ENCODE measurements at places on chromosomes 16 and 17. TPM values are rescaled to one million over a fixed set of nuclear protein-coding genes. Genes with fewer than 3 reads are reported as not detected.

FAM83G gene
- 1.0 TPM for total RNA-seq

XPO6 gene
- total RNA-seq: 85.7 TPM

COTL1 gene
- 31.8 TPM for total RNA-seq

CAMKK1 gene
- total RNA-seq: 5.8 TPM

NLRC3 gene
- 1.2 TPM for total RNA-seq

- no peak for DNase-seq
Observed at GRCh38 chr17:32970281-32970680, 21.4 kb upstream of the SPACA3 start.

DNA sequence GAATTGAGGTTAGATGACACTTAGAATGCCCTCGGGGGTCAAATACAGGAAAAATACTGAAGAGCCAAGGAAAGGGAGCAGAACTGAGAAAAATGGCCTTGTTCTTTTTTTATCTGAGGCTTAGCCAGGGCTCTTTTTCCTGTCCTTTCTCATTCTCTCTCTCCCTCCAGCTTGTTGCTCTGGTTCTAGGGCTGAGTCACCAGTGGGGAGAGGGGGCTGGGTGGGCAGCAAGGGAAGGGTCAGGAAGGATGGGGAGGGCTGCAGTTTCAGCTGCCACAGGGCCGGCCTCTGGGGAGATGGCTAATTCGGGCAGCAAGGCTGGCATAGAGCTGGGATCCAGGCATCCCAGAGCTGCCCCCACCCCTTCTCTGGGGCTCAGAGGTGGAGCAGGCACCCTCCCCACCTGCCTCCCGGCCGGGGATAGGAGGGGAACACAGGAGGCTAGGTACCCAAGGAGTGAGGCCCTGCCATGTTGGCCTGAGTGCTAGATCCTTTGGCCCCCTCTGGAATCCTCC is 3.9 kb downstream of the ITGA3 start:
- no peak for DNase-seq

GRCh38 chr16:67552476-67552875 is 9.8 kb upstream of the CTCF start:
- no peak for DNase-seq

DNA sequence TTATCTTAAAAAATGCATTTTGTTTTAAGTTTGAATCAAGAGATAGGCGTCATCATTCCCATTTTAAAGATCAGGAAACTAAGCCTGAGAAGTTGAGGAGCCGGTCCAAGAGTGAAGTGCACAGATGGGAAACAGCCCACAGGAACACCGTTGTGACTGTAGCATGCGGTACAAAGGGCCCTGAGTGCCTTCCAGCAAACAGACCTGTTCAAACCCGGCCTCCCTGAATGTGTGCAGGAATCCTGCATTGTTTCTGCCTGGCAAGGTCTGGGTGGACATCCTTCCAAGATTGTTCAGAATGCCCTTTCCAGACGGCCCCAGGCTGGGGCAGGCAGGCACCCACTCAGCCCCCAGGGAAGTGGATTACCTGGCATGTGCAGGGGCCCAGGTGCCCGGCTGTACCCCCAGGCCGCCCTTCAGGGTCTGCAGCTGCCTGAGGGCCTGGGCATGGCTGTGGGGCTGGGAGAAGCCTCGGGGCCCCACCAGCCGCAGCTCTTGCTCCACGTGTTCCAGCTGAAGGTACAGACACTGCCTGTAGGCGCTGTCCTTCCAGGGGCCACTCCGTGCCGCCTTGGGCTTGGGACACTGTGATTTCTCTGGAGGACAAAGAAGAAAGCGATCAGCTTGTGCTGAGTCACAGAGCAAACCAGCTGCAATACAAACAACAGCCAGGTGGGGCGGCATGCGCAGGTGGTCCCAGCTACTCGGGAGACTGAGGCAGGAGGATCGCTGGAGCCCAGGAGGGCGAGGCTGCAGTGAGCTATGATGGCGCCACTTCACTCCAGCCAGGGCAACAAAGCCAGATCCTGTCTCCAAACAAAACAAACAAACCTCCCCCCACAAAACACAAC is 45.0 kb upstream of the GCSH start:
- DNase-seq: no peak

DNA sequence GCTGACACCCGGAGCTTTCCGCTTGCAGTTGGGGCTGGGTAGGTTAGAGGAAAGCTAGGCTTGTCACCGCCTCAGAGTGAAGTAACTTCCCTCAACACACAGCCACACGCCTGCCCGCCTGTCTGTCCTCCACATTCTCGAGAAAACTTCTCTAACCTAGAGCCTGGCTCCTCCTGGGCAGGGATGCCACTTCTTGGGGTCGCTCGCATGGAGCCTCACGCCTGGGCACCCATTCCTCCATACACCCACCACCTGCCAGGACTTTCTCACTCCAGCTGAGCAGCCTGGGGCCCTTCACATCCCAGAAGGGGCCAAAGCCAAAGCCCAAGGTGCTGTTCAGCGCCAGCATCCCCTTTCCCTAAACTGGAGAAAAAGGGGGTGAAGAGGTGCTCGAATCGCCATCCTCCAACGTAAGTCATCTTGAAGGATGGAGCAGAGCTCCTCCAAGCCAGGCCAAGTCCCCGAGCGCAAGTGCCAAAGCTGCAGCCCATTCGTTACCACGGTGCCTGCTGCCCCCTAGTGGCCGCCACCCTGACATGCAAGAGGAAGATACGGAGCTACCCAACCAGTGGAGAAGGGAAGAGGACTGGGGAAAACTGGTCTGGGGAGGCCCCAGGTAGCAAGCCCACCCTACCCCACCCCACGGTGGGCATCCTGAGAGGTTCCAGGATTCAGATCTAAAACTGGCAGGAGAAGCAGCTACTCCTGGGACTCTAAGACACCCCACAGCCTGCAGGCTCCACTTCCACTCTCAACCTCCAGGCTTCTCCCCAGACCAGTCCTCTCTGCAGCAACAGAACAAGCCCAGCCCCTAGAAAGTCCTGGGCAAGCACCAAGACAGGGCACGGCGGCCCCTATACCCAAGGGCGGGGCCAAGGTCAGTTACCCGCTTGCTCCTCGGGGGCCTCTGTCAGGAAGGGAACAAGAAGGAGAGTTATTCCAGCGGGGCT is 63.1 kb downstream of the MYO18A start:
- no peak for DNase-seq

DNA sequence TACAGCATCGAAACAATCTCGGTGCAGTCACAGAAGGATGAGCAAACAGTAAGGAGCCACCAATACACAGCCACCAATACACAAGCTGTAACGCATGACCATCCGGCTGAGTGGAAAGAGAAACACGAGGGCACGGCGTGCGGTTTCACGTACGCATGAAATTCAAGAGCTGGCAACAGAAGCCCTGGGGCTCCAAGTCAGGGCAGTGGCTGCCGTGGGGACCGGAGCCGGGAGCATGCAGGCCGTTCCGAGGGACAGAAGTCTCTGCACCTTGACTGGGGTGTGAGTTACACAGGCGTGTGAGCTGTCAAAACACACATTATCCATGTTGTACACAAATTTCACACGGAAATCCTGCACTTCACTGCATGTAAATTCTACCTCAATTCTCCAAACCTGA is 50.6 kb upstream of the METRNL start:
- no peak for DNase-seq

DNA sequence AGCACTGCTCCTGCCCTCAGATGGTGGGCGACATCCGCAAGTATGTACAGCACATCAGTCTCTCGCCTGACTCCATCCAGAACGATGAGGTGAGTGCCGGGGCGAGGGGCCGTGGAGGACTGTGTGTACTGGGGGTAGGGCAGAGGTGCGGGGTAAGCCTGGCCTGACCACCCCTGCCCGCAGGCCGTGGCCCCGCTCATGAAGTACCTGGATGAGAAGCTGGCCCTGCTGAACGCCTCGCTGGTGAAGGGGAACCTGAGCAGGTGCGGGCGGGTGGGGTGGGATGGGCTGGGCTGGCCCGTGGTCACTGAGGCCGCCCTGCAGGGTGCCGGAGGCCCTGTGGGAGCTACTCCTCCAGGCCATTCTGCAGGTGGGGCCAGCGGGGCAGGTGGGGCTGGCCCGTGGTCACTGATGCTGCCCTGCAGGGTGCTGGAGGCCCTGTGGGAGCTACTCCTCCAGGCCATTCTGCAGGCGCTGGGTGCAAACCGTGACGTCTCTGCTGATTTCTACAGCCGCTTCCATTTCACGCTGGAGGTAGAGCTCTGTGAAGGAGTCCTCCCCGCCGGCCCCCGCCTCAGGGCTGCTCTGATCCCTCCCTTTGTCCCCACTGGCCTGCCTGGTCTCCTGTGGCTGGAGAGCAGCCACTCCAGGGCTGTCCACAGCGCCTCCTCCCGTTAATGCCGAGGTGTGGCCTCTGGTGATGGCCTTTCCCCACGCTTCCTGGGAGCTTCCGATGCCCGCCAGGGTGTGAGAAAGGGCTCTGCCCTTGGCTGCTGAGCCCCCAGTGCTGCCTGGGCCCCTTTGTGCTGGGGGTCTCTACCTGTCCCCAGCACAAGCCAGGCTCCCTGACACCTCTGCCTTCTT is 5.0 kb downstream of the TSR3 start:
- DNase-seq: no peak

DNA sequence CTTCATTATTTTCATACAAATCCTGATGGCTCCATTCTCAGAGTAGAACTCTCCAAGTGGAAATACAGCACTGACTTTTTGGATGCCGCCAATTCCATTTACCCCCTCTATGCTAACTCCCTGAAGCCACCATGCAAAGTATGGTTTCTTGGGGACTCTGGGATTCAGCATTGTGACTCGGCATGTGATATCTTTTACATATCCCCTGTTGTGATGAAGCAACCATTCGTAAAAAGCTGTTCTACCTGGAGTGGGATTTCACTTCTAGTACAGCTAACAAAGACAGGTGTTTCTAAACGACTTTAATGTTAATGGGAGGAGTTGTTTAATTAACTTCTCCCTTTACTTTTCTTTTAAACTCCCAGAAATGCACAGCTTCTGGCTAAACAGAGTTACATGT is 533.5 kb downstream of the RBFOX1 start:
- DNase-seq: no peak

DNA sequence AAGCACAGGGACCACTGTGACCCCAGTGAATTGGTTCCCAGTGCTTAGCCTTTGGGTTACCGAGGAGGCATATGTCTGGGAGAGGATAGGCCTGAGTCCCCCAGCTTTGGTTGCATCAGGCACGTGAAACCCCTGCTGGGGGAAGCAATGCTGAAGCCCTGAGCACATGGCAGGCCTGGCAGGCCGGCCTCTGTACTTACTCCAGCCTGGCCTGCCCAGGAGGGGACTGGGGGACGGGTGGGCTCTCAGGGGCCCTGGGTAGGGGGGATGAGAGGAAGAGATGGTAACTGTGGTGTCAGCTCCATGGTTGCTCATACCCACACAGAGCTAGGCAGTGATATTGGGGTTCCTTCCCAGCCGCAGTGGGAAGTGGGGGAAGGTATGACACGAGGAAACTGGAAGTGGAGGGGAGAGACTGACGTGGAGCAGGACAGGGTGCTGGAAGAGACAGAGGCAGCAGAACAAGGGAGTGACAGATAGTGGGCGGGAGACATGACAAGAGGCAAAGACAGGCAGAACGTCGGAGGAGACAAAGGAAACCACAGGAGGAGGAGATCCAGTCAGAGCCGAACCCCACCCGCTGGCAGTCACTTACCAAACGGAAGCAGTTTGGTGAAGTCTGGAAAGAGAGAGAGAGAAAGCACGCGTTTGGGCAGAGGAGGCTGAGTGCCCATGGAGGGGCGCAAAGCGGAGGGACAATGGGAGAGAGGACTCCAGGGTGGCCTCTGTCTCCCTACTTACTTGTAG is 9.1 kb downstream of the TMEM208 start:
- no peak for DNase-seq

DNA sequence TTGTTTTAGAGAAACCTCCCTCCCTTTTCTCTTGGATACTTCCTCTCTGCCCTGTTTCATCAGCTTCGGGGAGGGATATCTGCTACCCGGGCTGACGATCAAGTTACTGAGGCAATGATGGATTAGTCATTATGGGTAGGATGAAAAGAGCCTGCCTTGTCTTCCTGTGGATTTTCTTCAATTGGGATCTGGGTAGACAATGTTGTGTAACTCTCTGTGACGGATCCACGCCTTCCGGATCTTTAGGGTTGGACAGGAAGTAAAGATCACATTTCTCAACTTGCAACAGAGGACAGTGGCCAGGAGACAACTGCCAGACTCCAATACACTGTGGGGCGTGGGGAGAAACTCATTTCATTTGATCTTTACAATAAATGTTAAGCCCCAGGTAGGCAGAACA is 11.3 kb upstream of the CHST6 start:
- DNase-seq: no peak

- DNase-seq: no peak
Observed at GRCh38 chr17:79917902-79918484, 78.8 kb upstream of the CBX4 start.

- DNase-seq: no peak
Observed at GRCh38 chr17:704111-704864, 10.4 kb downstream of the VPS53 start.

GRCh38 chr17:60395508-60396065 is 3.7 kb upstream of the USP32 start:
- no peak for DNase-seq

- no peak for DNase-seq
Observed at GRCh38 chr16:25109643-25110042, 1.9 kb upstream of the LCMT1 start.

DNA sequence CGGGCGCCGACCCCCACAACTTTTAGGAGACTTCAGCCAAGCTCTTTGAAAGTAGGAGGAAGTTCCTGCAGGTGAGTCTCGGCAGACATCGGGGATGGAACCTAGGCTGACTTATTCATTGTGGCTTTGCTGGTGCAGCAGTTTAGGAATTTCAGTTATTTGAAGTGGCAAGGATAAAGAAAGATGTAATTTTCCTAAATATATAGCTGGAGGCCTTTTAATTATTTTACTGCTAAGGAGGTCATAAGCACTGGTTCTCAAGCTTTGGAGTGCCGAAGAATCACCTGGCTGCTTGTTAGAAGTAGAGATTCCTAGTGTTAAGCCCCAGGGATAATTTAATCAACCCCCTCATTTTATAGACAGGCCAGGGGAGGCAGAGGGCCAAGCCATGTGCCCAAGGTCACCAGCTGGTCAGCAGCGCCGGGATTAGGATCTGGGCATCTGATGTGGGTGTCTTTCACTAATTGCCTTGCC is 28.9 kb upstream of the BCAR1 start:
- DNase-seq: no peak
